ENCODE measurements at places on chromosomes 6 and 20. TPM values are rescaled to one million over a fixed set of nuclear protein-coding genes. Genes with fewer than 3 reads are reported as not detected.
A peak's percentile ranks its signal among the peaks of the same experiment; 100 is the strongest.

VWA7 gene
- 14.7 TPM for total RNA-seq

EDN1 gene
- 5.9 TPM for total RNA-seq

PXDC1 gene
- 25.2 TPM for total RNA-seq

DNA sequence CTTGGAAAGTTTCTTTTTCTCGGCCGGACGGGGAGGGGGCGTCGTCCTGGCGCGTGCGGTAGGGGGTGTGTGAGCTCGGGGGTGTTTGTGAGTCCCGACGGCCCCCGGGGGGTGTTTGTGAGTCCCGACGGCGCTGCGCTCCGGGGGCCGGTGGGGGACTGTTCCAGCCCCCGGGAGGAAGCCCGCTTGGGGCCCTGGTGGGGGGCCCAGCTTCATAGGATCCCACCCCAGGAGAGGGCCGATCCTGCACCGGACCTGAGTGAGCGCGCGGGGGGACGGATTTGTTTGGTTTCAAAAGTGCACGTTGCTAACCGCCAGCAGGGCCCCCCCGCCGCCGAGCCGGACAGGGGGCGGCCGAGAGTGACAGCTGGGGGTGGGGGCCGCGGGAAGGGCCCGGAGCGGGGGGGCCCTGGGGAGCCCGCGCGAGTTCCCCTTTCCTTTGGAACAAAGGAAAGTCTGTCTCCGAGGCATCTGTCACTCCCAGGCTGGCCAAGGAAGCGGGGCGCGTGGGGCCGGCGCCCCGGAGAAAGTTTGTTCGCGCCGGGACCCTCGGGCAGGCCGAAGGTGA is 485 bp downstream of the TGIF2 start:
- DNase-seq = peak; percentile 43

GRCh38 chr20:47031821-47032220 is 137.2 kb downstream of the EYA2 start:
- DNase-seq = no peak
